ENCODE measurements at places on chromosomes 7 and 10.

DNA sequence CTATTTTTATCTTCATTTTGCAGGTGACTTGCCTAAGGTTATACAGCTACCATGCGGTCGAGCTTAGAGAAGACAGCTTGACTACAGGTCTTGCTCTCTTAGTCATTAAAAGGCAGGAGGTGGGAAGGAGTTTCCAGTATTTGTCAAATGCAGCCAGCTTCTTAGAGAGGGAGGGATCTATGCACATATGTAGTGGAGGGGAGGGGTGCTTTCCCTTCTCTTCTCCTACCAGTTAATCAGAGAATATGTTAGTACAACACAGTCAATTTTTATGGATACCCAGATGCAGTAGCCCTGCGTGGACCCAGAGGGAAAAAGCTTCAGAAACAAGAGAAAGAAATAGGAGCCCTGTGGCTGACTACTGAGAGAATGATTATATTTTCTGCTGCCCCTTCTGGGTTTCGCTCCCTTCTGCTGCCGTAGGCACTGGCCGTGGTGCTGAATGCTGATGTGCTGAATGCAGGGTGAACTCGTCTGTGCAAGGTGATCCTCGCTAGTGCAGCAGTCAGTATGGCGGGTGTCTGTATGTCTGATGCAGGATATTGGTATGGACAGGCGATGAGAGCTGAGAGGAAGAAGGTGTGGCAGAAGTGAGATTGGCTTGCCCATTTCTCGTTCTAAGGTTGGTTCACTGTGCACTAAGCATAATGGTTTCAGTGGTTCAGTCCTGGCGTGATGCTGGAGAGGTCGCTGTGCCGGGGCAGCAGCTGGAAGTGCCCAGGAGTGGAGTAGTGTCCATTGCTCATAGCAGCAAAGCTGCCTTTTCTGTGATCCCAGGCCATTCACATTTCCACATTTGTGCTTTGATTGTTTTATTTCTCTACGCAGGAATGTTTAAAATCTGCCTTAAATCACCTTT lies 189.2 kb upstream of the PODXL start:
- no peak for DNase-seq

DNA sequence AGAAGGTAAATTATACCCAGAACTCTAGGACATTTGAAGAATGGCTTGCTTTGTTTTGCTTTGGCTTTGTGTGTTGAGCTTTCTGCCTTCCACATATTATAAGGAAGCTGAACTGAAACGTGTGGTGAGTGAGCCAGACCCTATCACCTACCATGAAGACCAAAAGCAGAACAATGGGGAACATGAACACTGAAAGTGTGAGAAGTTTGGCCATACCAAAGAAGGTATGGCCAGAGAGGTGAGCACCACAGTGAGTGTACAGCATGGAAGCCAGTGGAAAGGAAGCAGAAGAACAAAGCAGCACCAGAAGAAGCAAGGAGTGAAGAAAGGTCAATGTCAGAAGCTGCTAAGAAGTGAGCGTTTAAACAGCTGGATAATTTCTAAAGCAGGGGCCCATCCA lies 59.7 kb upstream of the CCDC71L start:
- DNase-seq: no peak

DNA sequence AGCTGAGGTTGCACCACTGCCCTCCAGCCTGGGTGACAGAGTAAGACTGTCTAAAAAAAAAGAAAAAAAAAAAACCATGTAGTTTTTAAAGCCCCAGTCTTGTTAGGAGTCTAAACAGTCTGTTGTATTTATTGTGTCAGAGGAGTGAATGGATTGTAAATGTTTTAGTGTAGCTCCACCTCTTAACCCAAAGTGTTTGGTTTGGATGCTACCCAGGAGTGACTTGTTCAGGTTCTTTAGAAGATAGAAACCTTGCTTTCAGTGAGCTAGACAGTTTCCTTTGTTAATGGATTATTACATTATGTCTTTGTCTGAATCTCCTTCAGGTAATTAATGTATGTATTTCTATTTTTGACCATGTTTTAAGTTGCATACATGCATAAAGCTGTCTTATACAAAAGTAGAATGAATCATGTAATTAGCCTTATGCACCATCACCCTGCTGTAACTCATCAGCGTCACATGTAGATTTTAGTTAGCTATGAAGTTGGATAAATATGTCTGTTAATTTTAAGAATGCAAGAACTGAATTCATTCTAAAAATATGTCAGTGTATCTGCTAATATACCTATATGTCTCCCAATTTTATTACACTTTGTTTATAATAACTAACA lies 97.7 kb downstream of the TAF3 start:
- no peak for DNase-seq

DNA sequence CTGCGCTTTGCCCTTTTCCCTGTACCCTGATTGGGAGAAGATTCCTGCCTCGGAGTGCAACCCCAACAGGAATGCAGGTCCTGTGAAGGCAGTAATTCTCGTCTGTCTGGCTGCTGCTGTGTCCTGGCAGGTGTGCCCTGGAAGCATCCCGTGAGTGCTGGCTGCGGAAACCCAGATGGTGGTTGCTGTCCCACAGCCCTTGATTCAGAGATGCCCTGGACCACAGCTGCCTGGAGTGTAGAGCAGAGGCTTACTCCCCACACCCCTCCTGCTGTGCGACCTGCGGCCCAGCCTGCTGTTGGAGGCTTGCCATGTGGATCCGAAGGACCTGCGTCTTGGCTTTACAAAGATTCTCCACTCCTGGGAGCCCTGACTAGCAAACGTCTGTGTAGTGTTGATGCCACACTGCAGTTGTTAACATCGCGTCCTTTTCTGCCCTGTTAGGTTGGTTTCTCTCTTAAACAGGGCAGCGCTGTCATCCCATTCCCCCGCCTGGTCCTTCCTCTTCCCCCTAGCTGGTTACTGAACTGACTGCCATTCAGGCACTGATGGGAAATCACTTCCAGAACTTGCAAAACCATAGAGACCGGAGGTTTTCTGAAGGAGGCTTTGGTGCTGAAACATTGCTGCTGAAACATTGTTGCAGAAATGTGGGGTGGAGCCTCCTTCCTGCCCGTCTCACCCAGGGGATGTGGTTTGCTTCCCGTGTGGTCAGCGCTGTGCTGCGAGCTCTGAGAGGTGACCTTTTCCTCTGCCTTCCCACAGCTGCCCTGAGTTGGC lies 53.3 kb downstream of the DNAJB6 start:
- no peak for DNase-seq

DNA sequence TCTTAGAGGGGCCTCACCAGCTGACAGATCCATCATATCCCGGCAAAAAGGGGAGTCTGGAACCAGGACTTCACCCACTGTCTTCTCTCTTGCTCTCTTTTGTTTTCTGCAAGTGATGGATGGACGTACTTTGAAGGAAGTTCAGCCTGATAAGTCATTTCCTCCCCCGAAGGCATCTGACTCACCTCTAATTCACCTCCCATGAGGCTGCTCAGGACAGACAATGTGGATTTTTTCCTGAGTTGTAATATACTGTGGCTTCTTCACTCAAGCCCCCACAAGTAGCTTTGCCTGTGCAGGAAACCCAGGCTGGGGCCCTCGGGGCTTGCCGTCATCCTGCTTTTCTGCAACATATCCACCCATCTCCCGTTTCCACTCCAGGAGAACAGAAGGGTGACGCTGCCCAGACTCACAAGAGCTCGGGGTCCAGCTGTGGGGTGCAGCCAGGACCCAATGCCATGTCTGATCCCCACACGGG lies 70.4 kb downstream of the ASB13 start:
- DNase-seq: no peak

DNA sequence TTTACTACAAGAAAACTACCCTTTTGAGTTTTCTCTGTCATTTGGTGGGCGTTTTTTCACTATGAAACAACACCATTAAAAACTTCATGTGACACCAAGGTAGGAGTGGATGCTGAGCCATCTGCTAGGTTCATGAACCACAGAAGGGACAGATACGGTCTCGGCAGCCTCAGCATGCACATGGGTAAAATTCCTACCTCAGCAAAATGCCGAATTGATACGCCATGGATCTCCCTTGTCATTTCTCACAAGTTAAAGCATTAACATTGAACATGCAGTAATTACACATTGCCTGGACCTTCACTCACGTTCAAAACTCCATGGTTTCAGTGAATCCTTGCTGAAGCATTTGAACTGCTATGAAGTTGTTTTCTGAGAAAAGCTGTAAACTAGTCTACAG lies 121.5 kb upstream of the EGR2 start:
- DNase-seq: no peak

- no peak for DNase-seq
Measured at GRCh38 chr7:22146961-22147512, 201.3 kb upstream of the CDCA7L start.

DNA sequence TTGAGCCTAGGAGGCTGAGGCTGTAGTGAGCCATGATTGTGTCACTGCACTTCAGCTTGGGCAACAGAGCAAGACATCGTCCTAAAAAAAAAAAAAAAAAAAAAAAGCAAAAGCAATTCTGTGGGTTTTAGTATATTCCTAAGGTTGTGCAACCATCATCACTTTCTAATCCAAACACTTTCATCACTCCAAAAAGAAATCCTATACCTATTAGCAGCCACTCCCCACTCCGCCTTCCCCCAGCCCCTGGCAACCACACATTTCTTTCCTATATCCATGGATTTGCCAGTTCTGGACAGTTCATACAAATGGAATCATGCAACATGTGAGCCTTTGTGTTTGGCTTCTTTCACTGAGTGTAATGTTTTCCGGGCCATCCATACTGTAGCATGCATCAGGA lies 20.4 kb downstream of the ZAN start:
- no peak for DNase-seq

- no peak for DNase-seq
Measured at GRCh38 chr7:144028547-144028946, 20.2 kb upstream of the OR2A5 start.

DNA sequence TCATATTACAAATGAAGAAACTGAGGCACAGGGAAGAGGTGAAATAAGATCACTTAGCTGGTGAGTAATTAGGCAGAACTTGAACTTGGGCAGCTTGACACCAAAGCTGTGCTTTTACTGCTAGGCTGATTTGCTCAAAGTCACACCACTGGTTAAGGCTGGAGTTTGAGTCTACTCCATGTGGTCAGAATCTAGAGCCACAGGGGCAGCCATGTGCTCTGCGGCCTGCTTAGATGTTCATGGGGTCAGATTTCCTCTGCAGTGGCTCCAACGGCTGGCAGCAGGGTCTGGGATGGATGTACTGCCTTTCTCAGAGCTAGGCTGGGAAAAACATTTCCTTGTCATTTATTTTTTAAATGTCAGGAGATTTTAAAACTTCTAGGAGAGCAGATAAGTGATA lies 417.5 kb downstream of the KCNMA1 start:
- DNase-seq: no peak

All from activated CD4-positive, CD25-positive, alpha-beta regulatory T cell (primary cell).